ENCODE measurements at places on chromosomes 6 and 20.

- no peak for DNase-seq
Measured at GRCh38 chr6:148351309-148351708, 8.7 kb downstream of the SASH1 start.

DNA sequence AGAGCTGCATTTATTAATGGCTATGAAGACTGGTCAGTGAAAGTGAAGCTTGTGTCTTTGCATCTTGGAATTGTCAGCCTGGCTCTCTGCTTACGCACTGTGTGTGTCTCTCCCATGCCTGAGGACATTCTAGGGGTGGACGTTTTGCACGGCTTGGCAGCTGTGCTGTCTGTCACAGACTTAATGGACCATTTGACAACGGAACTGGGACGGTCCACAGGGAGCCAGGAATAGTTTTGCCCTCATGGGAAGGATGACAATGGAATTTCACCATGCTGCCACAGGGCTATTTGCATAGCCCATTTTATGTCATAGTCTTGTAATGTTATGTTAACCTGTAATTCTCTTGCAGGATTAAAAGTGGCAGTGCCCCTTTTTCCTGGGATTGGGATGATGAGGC is 44.7 kb downstream of the OR2B6 start:
- DNase-seq, result no peak

DNA sequence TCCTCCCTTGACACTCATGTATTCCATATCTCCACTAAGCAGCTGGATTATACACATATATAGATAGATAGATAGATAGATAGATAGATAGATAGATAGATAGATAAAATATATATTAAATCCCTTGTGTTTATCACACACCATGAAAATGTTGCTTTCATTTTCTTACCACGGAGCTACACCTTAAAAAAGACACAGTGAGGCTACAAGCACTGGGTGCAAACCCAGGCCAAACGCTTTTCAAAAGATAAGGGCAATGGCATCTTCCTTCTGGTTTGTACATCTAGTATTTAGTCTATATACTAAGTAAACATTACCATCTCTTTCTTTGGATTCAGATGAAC is 377.1 kb downstream of the ESR1 start:
- no peak for DNase-seq

- DNase-seq, result peak; percentile 3
Measured at GRCh38 chr6:31356216-31356945, 598 bp downstream of the HLA-B start.

DNA sequence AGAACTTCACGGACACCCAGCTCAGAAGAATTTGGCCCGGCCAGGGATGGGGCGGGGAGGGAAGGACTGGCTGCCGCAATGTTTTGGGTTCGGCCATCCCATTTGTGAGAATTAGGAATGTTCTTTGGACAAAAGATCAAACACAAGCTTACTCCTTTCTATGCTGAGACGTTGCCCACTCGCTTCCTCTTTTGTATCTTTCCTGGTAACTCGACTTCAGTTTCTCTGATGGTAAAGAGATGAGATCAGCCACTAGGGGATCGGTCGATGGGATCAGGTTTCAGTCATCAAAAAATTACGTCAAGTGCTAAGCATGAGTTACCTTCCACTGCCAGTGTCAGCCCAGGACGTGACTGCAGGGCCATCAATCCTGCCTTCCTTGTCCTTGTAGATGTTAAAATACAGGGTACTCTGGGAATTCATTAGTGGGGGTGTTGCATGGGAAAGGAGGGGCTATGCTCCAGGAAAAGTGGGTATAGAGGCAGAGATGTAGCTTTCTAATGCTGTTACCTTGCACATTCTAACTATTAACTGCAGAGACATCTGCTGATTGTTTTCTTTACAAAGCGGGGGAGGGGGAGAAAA is 190.2 kb downstream of the TSHZ2 start:
- DNase-seq, result peak; percentile 10

DNA sequence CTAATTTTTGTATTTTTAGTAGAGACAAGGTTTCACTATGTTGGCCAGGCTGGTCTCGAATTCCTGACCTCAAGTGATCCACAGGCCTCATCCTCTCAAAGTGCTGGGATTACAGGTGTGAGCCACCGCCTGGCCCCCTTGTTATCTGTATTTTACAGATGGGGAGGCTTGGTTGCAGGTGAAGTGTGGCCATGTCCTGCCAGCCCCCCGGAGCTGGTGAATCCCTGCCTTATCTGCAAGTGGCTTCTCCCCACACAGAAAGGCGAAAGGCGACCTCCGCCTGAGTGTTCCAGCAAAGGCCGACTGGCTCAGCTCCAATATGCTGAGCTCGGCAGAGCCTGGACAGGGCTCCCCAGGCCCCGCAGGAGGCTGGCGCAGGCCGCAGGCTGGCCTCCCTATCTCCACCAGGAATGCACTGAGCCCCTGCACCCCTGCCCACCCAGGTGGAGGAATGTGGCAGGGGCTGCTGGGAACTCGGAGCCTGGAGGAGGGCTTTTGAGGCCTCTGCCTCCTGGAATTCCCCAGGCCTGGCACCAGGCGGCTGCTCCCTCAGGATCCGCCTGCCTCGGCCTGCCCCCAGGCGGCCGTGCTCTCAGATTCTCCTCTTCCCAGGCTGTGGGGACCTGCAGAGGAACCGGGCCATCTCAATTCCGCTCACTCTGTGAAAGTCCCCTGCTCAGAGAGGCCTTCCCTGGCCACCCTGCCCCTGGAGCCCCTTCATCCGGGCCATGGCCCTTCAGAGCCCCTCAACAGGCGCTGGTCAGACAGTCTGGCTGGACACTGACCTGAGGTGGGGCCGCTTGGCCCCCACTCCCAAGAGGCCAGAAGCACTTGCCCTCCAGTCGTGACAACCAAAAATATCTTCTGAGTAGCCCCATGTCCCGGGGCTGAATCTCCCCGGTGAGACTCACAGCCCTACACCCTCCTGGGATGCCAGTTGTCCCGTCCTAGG is 9.3 kb upstream of the LAMA5 start:
- DNase-seq, result no peak

GRCh38 chr6:44496665-44497369 is 109.3 kb downstream of the CDC5L start:
- DNase-seq, result no peak

DNA sequence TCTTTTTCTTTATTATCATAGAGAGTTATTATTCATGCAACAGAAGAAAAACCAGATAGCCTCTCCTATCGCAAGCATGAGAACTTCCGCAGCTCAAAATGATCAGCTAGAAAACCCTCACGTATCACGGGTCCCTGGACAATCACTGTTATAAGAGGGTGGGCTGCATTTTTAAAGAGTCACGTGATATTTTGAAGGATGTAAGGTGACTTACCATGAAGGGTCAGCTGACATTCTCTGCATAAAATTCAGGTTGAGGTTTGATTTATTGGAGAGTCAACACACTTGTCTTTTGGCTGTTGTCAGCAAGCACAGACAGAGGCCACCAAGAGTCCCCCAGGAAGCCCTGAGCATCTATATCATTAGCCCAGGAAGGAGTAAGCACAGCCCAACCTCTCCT is 39.5 kb downstream of the ID4 start:
- DNase-seq, result no peak

- no peak for DNase-seq
Measured at GRCh38 chr6:18025596-18025995, 38.2 kb upstream of the KIF13A start.

DNA sequence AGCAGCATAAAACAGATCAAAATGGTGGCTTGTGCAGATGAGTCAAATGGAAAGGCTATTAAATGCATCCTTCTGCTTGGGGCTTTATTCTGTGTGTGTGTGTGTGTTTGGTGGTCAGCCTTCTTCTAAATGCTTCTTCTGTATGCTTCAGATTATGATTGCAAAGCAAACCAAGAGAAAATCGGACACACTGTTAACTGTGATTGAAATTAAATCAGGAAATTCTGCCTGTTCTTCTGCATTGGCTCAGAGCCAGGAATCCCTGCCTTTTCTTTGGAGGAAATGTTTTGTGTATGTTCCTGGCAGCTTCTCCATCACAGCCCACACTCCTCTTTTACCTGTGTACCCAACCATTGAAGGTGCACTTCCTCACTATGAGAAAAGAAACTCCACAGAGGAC is 22.3 kb upstream of the PDE10A start:
- DNase-seq, result no peak

DNA sequence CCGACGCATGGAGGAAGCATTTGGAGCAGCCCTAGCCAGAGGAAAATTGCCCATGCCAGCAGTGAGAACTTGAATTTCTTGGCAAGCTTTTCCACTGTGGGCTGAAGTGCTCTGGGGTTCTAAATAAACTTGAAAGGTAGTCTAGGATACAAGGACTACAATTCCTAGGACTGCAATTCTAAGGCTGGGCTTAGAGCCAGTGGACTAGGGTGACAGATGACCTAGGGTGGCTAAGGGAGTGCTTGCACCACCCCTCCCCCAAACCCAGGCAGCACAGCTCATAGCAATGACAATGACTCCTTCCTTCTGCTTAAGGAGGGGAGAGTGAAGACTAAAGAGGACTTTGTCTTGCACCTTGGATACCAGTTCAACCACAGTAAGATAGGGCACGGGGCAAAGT is 122.3 kb downstream of the THBS2 start:
- DNase-seq, result no peak

DNA sequence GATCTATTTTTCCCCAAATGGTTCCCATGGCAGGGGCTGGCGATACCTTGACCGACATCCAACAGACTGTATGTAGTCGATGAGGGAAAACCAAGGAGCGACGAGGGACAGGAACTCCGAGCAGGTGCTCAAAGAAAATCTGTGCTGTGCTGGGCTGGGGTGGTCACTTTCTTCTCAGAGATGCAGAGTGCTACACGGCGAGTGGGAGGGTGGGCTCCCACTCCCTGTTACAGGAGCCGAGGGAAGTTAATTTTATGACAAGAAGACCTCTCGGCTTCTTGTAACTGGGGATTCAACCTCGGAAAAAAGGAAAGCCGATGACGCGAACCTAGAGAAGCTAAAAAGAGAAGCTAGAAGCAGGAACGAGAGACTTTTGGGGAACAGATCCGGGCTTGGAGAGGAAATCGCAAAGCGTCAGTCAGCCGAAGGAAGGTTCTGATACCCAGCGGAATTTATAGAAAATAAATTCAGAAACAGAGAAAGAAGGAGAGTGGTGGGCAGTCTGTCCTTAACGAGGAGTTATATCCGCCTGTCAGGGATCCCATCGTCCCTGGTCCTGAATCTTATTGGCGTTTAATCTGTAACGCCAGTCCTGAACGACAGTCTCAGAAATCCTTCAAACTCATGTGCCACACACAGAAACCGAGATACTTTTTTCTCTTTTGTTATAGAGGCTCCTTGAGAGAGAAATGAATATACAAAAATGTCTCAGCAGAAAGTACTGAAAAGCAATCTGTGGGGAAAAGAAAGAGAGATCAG is 84.6 kb upstream of the ZNF322 start:
- no peak for DNase-seq

- no peak for DNase-seq
Measured at GRCh38 chr6:32107406-32107805, 1.7 kb downstream of the TNXB start.

- no peak for DNase-seq
Measured at GRCh38 chr6:95574811-95575210, 2.5 kb upstream of the MANEA start.

DNA sequence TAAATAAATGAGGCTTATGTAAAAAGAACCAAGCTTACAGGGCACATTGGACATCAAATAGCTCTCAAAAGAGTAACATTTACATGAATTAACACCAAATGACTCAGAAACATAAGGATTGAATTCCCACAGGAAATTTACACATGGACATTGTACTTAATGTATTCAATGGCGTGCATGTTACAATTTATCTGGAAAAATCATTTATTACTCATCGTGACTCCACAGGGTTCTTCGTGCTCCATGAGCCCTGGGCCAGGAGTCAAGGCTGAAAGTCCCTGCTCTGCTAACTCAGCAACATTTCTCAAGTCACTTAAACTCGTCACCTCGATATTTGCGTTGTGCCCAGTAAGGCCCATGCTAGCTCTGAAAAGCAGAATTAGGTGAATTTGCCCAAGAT is 158.5 kb downstream of the PHACTR1 start:
- DNase-seq, result no peak

GRCh38 chr20:18276821-18277220 is 11.5 kb upstream of the ZNF133 start:
- peak; percentile 71 for DNase-seq

DNA sequence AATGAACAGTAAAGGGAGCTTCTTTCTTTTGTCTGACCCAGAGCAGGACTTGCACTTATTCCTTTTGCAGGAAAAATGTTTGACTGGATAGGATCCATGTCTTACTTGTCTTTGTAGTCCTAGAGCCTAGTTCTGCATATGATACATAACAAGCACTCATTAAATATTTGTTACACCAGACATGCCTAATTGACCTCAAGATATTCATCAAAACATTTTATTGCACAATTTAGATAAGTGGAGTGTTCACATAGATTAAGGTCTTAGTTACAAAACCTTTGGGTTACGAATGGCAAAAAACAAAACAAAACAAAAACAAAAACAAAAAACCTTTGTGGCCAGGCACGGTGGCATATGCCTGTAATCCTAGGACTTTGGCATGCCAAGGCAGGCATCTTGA is 735.8 kb upstream of the NRSN1 start:
- no peak for DNase-seq

DNA sequence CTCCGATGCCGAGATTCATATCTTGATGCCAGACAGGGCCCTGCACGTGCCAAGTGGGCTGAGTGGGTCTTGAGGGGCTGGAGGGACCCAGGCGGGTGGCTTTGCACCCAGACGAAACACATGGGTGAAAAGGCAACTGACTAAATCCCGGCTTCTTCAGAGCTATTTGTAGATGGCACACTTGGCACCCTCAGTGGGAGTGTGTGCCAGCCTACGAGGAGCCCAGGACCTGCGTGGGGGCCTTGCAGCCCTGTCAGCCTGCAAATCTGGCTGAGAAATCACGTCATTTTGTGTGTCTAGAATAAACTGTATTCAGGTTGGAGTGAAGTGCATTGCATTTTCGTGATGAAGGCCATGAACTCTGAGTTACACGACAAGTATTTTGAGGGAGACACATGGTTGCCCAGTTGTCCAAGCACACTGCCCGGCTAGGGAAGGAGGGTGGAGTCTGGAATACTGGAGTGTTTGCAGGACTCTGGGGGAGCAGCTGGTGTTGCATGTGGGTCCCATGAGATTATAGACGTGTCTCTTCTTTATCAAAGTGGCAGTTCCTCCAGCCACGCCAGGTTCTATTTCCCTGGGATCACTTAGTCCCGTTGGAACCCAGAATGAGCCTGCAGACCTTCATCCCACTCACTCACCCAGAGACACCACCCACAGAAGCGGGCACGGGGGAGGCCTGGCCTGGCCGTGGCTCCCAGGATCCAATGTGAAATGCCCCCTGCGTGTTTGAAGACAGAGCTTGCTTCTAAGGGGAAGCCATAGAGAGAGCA is 60.2 kb downstream of the DLL1 start:
- DNase-seq, result no peak
